CD4-positive, CD25-positive, alpha-beta regulatory T cell (primary cell): ENCODE measurements at places on chromosomes 5 and 9. TPM values are rescaled to one million over a fixed set of nuclear protein-coding genes. Genes with fewer than 3 reads are reported as not detected.

LVRN gene
- not detected for polyA plus RNA-seq

NSG2 gene
- not detected for polyA plus RNA-seq

SLC2A8 gene
- polyA plus RNA-seq: 10.0 TPM

ZFP2 gene
- 0.23 TPM for polyA plus RNA-seq

BHMT gene
- not detected for polyA plus RNA-seq

CENPP gene
- polyA plus RNA-seq: 2.7 TPM

SCGB3A2 gene
- not detected for polyA plus RNA-seq
